ENCODE measurements at places on chromosomes 3 and 15.

DNA sequence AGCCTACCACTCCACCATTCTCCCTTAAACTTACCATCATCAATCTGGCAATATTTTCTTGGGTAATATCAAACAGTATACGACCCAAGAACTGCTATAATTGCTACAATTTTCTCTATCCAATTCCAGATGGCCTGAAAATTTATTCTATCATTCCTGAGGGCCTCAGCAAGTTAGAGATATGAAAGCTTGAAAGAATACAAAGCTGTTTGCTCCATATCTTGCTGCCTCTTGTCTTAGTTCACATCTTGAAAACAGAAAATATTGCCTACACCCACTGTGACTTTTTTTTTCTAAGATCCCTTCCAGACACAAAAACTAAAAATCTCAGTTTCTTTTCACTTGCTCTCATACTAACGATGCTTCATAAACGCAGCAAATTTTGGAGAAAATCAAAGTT is 898.9 kb downstream of the OTOL1 start:
- DNase-seq, result no peak

DNA sequence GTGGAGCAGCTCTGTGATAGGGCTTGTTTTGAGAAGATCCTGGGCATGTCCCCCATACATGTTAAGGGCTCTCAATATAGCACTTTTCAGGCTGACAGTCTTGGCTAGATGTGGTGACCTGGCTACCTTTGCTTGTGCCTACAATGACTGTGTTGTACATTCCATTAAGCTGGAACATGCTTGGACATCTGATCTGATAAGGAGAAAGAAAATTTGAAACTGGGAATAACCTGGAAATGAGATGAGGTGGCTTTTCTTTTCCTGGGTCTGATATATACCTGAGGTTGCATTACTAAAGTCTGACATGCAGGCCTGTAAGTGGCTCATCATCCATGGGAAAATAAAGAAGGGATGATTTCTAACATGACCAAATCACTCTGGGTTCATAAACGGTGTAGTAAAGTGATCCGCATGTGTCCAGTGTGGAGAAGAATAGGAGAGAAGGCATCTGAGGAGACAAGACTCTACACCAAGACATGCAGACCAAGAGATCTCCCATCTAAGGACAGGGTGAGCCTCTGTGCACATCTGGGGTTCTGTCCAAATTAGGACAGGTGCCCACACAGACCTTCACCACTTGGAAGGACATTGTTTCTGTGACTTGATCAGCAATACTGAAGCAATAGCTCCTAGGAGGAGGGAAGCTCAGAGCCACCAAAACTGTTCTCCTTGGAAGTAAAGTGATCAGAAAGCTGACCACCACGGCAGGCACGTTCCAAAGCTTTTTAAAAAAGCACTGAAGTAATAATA is 62.0 kb downstream of the KLHL6 start:
- DNase-seq, result no peak

GRCh38 chr15:75112278-75112847 is 89.0 kb downstream of the PPCDC start:
- no peak for DNase-seq

GRCh38 chr3:160921020-160921635 is 165.1 kb downstream of the PPM1L start:
- peak; percentile 58 for DNase-seq

- DNase-seq, result no peak
Measured at GRCh38 chr15:76566276-76566675, 229.7 kb downstream of the ISL2 start.

- no peak for DNase-seq
Measured at GRCh38 chr3:187823746-187824145, 78.5 kb upstream of the BCL6 start.

GRCh38 chr3:184305577-184305976 is 6.5 kb downstream of the PSMD2 start:
- DNase-seq, result peak; percentile 24

DNA sequence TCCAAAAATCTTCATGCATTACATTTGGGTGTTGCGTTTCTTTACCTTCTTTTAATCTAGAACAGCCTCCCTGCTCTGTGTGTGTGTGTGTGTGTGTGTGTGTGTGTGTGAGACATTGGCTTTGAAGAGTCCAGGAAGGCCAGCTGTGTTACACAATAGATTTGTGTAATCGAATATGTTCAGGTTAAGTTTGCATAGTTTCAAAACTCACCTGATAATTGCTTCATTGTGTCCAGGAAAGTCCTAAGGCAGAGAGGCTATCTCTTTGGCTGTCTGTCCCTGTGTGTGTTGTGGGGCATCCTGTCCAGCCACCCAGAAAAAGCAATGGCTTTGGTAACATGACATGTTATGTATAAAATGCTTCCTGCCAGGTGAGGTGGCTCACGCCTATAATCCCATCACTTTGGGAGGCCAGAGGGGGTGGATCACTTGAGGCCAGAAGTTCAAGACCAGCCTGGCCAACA is 37.5 kb downstream of the ZNF710 start:
- no peak for DNase-seq

DNA sequence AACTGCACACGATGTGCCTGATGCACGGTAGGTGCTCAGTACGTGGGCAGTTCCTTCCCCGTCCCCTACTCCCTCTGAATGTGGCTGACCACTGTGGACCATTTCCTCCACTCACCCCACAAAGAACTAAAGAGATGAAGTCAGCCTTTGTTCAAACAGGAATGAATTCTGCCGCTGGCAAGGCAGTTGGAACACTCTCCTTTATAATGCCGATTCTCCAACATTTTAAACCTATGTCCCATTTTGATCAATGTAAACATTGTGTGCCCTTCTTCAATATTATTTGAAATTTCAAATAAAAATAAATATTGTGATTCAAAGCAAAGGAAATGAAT is 57.5 kb upstream of the MEF2A start:
- no peak for DNase-seq

DNA sequence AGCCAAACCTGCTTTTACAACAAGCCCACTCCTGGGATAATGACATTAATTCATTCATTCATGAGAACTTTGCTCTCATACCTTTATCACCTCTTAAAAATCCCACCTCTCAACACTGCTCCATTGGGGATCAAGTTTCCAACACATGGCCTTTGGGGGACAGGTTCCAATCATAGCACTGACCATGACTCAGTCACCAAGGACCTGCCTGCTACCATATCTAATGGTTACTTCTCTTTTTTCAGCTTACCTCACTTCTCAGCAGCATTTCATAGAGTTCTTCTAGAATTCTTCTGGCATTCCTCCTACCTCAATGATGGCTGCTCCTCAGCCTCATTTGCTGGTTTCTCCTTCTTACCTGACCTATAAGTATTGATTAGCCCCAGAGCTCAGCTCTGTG is 36.9 kb upstream of the RYK start:
- no peak for DNase-seq
